ENCODE measurements at places on chromosomes 5 and 9.

- no peak for DNase-seq
Observed at GRCh38 chr5:91302958-91303357, 80.2 kb downstream of the ARRDC3 start.

GRCh38 chr5:131754363-131754762 lies 42.5 kb downstream of the FNIP1 start:
- no peak for DNase-seq

GRCh38 chr5:170444969-170445505 lies 55.9 kb upstream of the KCNMB1 start:
- DNase-seq, result no peak

DNA sequence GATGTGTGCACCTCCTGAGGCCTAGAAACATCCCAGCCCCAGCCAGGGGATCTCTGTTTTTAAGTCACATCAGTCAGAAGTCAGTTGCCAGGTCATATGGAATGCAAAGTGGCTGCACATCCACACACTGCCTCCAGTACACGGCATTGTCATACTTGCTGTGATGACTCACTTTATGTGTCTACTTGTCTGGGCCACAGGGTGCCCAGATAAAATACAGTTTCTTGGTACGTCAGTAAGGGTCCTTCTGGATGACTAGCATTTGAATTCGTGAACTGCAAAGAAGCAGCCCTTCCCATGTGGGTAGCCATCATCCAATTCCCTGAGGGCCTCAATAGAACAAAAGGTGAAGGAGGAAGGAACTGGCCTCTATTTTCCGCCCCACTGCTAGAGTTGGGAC lies 27.7 kb downstream of the AUH start:
- DNase-seq, result no peak

DNA sequence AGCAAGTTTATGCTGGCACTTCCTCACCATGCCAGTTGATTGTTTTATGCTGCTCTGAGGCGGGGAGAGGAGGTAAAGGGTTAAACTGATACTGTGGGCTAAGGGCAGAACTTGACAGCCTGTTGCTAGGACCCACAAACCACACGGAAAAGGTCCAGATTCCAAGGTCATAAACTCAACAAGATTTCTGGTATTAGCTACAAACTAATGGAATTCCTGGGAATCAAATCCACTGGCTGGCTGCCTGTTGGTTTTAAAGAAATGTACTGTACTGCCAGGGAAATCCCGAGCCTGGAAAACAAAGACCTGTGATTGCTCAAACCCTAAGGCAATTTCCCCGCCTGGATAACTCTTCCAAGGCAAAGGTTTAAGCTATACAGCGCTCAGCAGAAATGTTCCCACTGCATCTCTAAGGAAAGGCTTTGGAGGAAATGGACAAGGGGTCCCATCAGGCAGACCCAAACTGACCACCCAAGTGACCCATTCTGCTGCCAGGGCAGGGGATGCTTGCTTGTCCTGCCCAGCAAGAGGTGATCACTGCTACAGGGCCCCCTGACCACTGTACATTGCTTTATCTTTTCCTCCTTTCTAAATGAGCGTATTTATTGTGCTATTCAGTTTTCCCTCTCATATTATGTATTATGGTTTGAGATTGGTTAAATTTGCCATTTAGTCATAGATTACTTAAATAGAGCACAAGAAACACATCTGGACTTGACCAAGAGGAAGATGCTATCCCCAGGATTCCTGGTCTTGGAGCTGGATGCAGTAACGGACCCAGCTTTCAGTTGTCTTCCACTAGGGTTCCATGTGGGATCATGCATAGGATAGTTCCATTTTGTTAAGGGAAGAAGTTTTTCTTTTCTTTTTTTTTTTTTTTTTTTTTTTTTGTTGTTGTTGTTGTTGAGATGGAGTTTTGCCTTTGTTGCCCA lies 124.3 kb downstream of the SUSD1 start:
- no peak for DNase-seq

- DNase-seq, result no peak
Observed at GRCh38 chr9:114180696-114181606, 25.6 kb downstream of the COL27A1 start.

- DNase-seq, result no peak
Observed at GRCh38 chr9:73135394-73135793, 16.3 kb upstream of the ANXA1 start.

GRCh38 chr5:42811591-42812446 lies at the start of gene SELENOP:
Gene SELENOP (minus strand): TSS chr5:42811892. CDS start chr5:42808353, 3,539 bp downstream.
- no peak for DNase-seq

GRCh38 chr9:99162759-99163364 lies 57.9 kb downstream of the TGFBR1 start:
- DNase-seq, result no peak

DNA sequence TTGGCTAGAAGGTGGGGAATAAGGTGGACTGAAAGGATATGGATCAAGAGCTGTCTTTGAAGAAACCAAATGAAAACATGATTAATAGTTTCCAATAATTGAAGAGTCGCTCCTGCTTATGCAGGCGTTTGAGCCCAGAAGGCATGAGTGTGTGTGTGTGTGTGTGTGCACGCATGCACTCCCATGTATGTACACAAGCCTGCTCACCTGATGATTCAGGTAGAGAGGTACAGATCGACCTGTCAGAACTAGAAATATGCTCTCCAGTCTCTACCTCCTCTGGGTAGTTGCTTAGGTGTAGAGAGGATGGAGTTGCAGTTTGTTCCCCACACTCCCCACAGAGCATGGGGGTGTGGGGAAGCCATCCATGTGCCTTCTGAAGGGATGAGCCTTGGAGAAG lies 1.1 kb upstream of the FGF1 start:
- no peak for DNase-seq
